Lower lobe of right lung (tissue), 2 donors: ENCODE measurements at places on chromosomes 16 and 17. TPM values are rescaled to one million over a fixed set of nuclear protein-coding genes. Genes with fewer than 3 reads are reported as not detected.

- H3K27ac ChIP-seq, result no peak overlapping the region
- no peak overlapping the region for H3K4me3 ChIP-seq
- DNase-seq, result no peak
- no peaks in the 10 kb centered on the region for H3K36me3 ChIP-seq
- H3K4me1 ChIP-seq, result no peaks in the 10 kb centered on the region
Observed at GRCh38 chr16:83201748-83202147, 575.0 kb downstream of the CDH13 start.

- no peaks in the 10 kb centered on the region for H3K36me3 ChIP-seq
- H3K27me3 ChIP-seq, result peaks cover 3% of the 10 kb centered on the region
- H3K4me3 ChIP-seq, result no peak overlapping the region
- no peaks in the 10 kb centered on the region for H3K4me1 ChIP-seq
Observed at GRCh38 chr17:33562792-33563191, 269.7 kb upstream of the ASIC2 start.

DNA sequence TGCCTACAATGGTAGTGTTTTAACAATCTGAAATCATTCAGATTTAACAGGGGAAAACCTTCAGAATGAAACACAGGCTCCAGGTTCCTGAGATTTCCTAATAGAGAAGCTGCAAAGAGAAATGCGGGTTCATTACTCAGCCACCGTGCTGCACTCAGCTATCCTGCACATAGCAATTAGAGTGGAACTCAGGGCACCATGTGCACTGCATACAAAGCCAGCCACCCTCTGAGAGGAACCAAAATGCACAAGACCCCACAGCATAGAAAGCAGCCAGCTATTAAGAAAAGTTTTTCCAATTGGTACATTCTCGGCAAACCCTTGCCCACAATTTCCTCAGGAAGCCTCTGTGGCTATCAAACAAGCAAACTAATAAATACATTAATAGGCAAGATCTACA is 37.4 kb downstream of the TOM1L2 start:
- DNase-seq, result no peak
- no peaks in the 10 kb centered on the region for H3K27me3 ChIP-seq
- H3K4me1 ChIP-seq, result peaks cover 53% of the 10 kb centered on the region
- no peaks in the 10 kb centered on the region for H3K36me3 ChIP-seq
- no peak overlapping the region for H3K4me3 ChIP-seq
- H3K27ac ChIP-seq, result no peak overlapping the region

GRCh38 chr16:31223044-31223443 is 6.1 kb upstream of the PYDC1 start:
- DNase-seq, result no peak
- no peak overlapping the region for H3K27ac ChIP-seq
- H3K27me3 ChIP-seq, result peaks cover 14% of the 10 kb centered on the region
- no peaks in the 10 kb centered on the region for H3K4me1 ChIP-seq
- H3K4me3 ChIP-seq, result no peak overlapping the region

GRCh38 chr16:89103156-89103555 is 9.5 kb downstream of the ACSF3 start:
- no peak overlapping the region for H3K27ac ChIP-seq
- H3K27me3 ChIP-seq, result no peaks in the 10 kb centered on the region
- H3K4me3 ChIP-seq, result no peak overlapping the region
- peak; percentile 17 for DNase-seq
- peaks cover 6% of the 10 kb centered on the region for H3K4me1 ChIP-seq

- peaks cover 15% of the 10 kb centered on the region for H3K4me1 ChIP-seq
- no peak overlapping the region for H3K27ac ChIP-seq
- H3K4me3 ChIP-seq, result no peak overlapping the region
- H3K36me3 ChIP-seq, result no peaks in the 10 kb centered on the region
- peaks cover 5% of the 10 kb centered on the region for H3K27me3 ChIP-seq
Observed at GRCh38 chr17:8859804-8860430, 7.6 kb downstream of the PIK3R6 start.

- no peak for DNase-seq
- H3K27ac ChIP-seq, result no peak overlapping the region
- H3K4me3 ChIP-seq, result no peak overlapping the region
- no peaks in the 10 kb centered on the region for H3K4me1 ChIP-seq
- H3K27me3 ChIP-seq, result no peaks in the 10 kb centered on the region
Observed at GRCh38 chr17:11705111-11705510, 106.8 kb downstream of the DNAH9 start.

DNA sequence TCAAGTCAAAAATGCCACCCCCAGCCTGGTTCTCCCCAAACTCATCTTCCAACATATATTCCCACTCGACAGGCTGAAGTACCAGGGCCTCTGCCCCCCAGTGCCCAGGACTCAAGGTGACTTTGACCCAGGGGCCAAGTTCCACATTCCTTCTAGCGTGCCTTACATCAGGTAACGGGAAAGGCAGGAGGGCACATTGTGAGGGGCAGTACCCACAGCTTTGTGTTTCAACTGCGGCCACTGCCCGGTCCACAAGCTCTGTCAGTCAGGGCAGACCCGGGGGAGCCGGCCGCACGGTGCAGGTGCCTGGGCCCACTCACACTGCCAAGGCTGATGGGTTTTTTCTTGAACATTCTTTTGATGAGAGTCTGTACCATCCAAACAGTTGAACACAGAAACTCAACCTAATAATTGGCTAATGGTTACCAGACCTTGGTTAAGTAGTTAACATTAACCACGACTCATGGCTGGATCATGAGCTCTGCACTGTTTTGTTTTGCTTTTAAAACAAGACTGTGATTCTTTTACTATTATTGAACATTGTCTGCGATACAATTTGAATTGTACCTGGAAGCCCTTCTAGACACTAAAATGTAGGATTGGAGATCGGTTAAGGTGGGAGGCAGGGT is 17.6 kb downstream of the ACE start:
- no peak overlapping the region for H3K4me3 ChIP-seq
- H3K36me3 ChIP-seq, result no peaks in the 10 kb centered on the region
- H3K27me3 ChIP-seq, result no peaks in the 10 kb centered on the region
- H3K4me1 ChIP-seq, result peaks cover 27% of the 10 kb centered on the region
- no peak overlapping the region for H3K27ac ChIP-seq

DNA sequence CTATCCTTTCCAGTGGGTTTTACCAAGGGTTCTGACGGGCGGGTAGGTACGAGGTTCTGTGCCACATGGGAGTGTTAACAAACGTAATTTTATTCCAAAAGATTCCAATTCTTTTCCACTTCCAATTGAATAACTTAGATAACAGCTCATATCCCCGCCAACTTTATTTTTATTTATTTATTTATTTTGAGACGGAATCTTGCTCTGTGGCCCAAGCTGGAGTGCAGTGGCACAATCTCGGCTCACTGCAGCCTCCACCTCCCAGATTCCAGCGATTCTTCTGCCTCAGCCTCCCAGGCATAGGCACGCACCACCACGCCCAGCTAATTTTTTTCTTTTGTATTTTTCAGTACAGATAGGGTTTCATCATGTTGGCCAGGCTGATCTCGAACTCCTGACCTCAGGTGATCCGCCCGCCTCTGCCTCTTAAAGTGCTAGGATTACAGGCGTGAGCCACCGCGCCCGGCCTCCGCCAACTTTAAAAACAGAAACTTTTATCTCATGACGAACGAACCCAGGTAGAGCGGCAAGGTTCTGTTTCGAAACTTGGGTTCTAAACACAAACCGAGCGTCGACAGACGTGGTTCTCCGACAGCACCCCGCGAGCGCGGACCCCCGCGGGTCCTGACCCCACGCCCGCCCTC is 613 bp downstream of the ECI1 start:
- H3K36me3 ChIP-seq, result peaks cover 52% of the 10 kb centered on the region
- H3K27me3 ChIP-seq, result no peaks in the 10 kb centered on the region
- peak overlapping the region; percentile 88 for H3K27ac ChIP-seq
- H3K4me1 ChIP-seq, result peaks cover 20% of the 10 kb centered on the region

- H3K4me1 ChIP-seq, result peaks cover 14% of the 10 kb centered on the region
- no peaks in the 10 kb centered on the region for H3K36me3 ChIP-seq
- peak; percentile 88 for DNase-seq
- H3K27ac ChIP-seq, result peak within 1 kb of the TSS; percentile 91
- no peaks in the 10 kb centered on the region for H3K27me3 ChIP-seq
Observed at GRCh38 chr16:56625140-56625942, at the start of gene MT1E. TSS of gene MT1E (plus strand) at chr16:56625781. CDS start at chr16:56625852, 71 bp downstream.

DNA sequence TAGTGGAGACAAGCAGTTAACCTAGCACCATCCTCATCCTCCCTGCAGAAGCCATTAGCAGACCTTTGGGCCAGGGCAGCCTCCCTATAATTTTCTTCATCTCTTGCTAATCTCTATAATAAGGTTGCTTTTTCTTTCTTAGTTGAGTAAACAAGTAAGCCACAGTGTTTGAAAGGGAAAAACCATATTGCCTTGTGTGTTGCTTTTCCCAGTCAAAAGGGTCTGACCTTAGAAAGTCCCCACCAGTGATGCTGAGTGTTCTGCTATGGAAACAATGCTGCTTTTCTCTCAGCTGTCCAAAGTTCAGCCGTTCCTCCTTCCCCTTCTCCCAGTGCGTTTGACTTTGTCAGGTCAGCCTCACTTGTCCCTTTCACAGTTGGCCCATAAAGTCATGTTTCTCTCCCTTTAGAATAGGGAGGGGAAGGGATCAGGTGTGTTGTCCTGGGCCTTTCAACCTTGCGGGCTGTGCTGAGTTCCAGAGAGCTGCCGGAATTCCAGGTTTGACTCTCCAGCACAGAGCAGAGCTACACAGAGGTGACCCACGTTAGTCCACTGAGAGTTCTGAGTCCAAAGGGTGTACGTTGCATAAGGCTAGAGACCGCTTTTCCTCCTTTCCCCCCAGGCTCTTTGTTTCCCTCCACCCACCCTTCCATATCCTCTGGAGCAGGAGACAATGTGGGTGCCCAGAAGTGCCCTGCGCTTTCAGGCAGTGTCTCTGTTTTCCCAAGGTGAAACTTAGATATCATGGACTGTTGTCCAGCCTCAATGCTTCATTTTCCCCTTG is 15.9 kb upstream of the CLEC18C start:
- no peak overlapping the region for H3K27ac ChIP-seq
- H3K4me1 ChIP-seq, result no peaks in the 10 kb centered on the region
- H3K27me3 ChIP-seq, result no peaks in the 10 kb centered on the region

GRCh38 chr17:9371019-9371418 is 204.6 kb downstream of the STX8 start:
- H3K27me3 ChIP-seq, result no peaks in the 10 kb centered on the region
- DNase-seq, result no peak
- no peaks in the 10 kb centered on the region for H3K36me3 ChIP-seq
- no peaks in the 10 kb centered on the region for H3K4me1 ChIP-seq

- H3K27me3 ChIP-seq, result no peaks in the 10 kb centered on the region
- no peak overlapping the region for H3K4me3 ChIP-seq
- H3K36me3 ChIP-seq, result no peaks in the 10 kb centered on the region
Observed at GRCh38 chr17:69878661-69879060, 196.4 kb upstream of the KCNJ16 start.

GRCh38 chr16:85948138-85948509 is 49.2 kb downstream of the IRF8 start:
- H3K27me3 ChIP-seq, result peaks cover 4% of the 10 kb centered on the region
- H3K4me3 ChIP-seq, result peak overlapping the region; percentile 35

The C16orf96 gene
- total RNA-seq, result 0.21 TPM

The HBA1 gene
- 217 TPM for total RNA-seq

The MT1H gene
- 4.3 TPM for total RNA-seq

The GJC1 gene
- 18.4 TPM for total RNA-seq

The CD300A gene
- total RNA-seq, result 27.8 TPM

The RRN3 gene
- total RNA-seq, result 23.0 TPM

The SARM1 gene
- total RNA-seq, result 14.1 TPM

The TMEM92 gene
- total RNA-seq, result 9.2 TPM

The CDRT4 gene
- total RNA-seq, result 13.4 TPM

The CIAPIN1 gene
- 37.0 TPM for total RNA-seq

The KRT36 gene
- total RNA-seq, result not detected

The PPP1R27 gene
- not detected for total RNA-seq

The CTRB2 gene
- 0.44 TPM for total RNA-seq

The NOD2 gene
- 13.2 TPM for total RNA-seq
